Fibroblast of upper back skin (primary cell): ENCODE measurements at places on chromosomes 6 and 20.

GRCh38 chr6:36110050-36110449, 20.3 kb upstream of the MAPK13 start:
- no peak for DNase-seq

DNA sequence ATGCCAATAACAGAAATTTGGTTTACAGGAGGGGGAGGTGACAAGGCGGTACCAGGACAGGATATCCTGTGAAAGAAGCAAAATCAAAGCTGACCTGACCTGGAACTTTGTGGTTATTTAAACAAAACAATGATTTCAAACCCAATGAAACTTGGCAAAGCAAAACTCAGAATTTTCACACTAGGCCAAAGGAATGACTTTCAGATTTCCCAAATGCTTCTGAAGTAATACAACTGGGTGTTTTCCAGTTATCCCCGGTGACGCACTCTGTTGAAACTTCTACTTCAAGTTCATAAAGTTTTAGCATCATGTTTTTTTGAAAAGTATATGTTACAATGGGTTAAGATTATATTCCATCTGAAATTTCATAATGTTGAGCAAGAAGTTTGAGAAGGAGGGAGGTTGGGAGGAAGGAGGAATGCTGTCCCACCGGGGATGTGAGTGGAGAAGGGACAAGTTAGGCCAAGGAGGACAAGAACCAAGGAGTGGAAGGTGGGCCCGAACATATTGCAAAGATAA, 78.1 kb upstream of the TRAF3IP2 start:
- peak; percentile 60 for DNase-seq

GRCh38 chr6:126747728-126748540, 370.5 kb upstream of the RSPO3 start:
- peak; percentile 91 for DNase-seq

DNA sequence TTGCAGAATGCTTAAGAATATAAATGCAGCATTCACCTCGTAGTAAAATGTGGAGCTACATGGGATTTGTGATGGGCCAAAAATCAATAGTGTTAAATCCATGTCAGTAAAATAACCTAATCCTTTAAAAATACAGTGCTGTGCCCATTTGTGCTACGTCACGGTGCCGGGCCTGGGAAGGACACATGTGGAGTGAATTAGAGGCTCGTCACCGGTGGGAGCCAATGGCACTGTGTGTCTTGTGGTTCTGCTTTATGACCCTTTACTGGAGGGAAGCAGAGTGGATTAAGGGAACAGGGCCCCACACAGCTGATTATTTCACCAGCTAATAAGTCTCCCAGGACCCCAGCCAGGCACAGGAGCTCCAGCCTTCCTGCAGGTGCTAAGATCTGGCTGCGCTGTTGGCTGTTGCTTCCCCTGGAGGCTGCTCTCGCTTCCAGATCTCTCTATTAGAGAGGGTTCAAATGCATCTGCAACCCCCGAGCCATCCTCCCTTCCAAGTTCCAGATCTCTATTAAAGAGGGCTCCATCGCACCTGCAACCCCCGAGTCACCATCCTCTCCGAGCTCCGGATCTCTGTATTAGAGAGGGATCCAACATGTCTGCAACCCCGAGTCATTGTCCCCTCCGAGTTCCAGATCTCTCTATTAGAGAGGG, 405.8 kb downstream of the CDH4 start:
- no peak for DNase-seq

DNA sequence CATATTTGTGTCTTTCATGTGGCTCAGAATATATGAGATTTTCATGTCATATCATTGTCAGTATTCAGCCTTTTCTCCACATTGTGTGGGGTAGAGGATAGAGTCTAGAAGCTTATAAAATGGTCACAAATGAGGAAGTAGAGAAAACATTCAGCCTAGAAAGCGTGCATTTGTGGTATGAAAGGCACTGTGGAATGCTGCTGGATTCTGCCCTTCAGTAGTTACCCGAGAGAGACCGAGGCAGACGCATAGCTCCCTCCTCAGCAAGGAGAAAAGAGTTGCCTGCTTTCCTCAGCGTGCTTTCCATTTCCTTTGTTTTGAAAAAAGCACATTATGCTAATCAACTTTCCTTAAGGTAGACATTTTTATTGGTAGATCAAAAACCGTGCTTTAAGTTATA, 28.7 kb downstream of the MYB start:
- no peak for DNase-seq

GRCh38 chr20:22667198-22667597, 82.8 kb upstream of the FOXA2 start:
- no peak for DNase-seq

GRCh38 chr6:4973982-4974745, 29.7 kb downstream of the RPP40 start:
- DNase-seq, result peak; percentile 58

DNA sequence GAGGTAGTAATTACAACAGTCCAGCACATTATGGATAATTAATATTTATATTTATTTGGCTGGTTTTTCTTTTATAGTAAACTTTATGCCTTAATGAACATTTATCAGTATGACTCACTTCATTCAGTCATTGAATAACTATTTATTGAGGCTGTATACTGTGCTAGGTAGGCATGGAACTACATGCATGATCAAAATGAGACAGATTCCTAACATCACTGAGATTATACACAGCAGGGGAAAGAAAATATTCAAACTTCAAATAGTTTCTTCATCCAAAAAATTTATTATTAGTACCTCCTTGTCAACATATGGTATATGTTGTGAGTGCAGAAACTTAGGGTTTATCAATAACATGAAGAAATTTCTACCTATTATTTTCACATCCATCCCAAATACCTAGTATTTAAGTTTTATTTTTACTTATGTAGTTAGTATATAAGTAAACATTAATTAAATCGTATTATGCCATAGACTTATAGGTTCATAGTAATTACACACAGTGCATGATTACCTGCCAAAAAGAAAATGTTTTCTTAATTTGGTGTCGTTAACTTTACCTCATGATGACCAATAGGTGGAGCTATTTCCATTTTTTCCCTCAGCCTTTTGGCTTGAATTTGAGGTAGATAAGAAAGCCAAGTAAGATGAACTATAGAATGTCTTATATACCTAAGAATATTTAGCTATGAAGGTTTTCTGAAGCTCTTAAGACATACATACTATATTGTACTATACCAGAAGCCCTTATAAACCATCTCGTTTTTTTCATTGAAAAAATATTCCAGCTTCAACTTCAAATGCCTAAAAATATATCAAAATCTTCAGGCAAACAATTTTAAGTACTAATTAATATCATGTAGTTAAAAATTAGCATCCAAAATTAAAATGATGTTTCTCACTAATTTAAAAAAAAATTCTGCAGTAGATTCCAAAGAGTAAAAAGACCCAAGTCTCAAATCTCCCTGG, 12.5 kb upstream of the TMEM30A start:
- DNase-seq, result peak; percentile 72

DNA sequence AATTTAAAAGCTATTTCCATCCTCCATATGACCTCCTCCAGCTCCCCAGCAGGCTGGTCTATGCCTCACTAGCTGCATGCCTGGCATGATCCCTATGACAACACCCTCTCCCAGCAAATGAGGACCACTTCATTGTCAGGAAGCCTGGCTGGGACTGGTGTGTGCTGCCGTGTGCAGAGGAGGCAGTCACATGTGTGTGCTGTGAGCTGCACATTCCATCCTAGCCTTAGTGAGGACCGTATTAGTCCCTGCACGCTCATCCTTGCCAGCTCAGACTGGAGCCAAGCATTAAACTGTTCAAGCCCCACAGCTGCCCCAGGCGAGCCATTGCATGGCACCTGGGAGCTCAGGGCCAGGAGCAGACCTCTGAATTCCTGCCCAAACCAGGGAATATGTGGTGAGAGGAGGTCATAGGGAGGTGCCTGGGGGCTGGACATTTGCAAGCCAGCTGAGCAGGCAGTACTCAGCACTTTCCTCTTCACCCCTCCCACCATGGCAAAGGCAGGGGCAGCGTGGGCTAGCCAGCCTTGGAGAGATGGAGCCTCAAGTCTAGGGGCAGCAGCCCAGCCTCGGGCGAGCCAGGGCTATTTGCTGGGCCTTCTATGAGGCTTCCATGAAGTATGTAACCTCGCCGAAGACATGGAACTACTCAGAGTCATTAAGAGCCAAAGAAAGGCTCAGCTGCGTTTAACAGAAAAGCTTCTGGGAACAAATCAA, 8.7 kb upstream of the CCN5 start:
- peak; percentile 77 for DNase-seq

GRCh38 chr20:38685853-38686473, 38.3 kb upstream of the SLC32A1 start:
- peak; percentile 52 for DNase-seq

DNA sequence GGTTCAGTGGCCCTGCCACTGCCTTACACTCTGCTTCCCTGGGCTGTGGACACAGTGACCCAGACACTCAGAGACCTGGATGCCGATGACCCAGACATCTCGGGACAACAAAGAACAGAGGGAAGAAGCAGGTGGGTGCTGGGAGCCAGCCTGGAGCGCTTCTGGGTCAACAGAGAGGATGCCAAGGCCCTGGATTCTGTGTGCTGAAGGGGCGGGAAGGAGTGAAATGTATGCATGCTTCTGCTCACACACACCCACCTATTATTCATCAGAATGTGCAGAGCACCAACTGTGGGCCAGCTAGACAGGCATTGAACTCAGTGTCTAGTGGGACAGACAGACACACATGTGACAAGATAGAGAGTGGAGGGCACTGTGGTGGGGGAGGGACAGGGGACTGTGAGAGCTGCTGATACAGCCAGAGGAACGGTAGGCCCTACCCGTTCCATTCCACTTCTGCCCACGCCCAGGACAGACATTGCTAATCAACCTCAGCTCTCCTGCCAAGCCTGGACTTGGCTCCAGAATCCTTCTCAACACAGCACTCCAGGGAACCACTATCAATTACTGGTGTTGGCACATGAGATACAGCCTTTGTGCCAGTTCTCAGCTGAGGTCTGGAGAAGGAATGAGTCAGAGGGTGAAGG, 20.2 kb downstream of the KCNK15 start:
- no peak for DNase-seq

DNA sequence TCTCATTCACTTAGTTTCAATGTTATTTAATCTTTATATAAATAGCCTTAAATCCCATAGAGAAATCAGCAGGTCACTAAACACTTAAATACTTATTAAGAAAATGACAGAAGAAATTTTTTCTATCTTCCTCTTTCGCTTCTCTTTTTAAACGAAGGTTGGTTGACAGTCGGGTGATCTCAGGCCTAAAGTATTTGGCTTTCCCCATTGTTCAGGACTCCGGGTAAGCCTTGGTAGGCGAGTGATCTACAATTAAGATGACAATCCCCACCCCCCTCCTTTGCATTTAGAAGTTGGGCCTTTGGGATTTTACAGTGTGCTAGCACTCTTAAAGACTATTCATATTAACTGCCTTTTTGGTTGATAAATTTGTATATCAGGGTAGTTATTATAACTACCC, 19.7 kb upstream of the UTRN start:
- peak; percentile 84 for DNase-seq

GRCh38 chr6:56594699-56595098, 48.0 kb downstream of the DST start:
- DNase-seq, result no peak

GRCh38 chr6:127695108-127695507, 118.1 kb downstream of the C6orf58 start:
- DNase-seq, result no peak

- DNase-seq, result no peak
These were observed 224.9 kb upstream of the DTNBP1 start for GRCh38 chr6:15887491-15888461.

GRCh38 chr6:28865401-28866204, 58.2 kb downstream of the TRIM27 start:
- DNase-seq, result peak; percentile 30

DNA sequence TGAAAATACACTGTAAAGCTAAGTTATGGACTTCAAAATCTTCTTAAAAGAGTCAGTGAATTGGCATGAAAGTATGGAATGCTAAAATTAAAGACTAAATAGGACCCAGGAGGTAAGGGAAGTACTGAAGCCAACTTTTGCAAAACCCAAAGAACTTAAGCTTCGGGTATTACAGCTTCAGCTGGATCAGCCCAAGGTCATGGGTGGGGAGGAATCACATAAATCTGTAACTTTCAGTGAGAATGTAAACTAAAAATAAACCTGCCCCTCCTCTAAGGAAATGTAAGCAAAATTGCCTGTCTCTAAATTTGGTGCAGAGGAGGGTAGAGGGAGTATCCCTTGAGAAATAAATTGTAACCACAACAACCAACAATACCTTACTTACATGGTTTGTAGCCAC, 4.4 kb upstream of the MUC21 start:
- DNase-seq, result peak; percentile 50

DNA sequence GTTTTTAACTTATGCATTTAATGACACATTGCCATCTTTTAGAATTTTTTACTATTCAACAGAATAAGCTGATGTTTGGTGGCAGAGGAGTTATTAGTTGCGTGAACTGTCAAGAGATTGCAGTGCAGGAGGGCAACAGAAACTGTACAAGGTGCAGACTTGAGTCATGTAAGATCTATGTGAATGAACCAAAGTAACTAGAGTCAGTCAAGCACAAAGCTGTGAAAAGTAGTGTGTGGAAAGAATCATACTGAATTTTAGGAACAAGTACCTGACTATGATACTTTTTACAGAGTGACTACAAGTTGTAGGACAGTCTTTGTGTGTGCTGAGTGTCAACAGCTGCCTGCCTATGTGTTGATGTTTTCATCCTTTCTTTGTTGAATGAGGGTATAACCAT, 2.7 kb upstream of the C6orf163 start:
- no peak for DNase-seq

GRCh38 chr20:37526839-37527637, 638 bp downstream of the BLCAP start:
- DNase-seq, result no peak

GRCh38 chr6:44023586-44024454, 103.4 kb downstream of the MRPL14 start:
- DNase-seq, result no peak

- DNase-seq, result no peak
These were observed 74.9 kb downstream of the FOXO3 start for GRCh38 chr6:108635505-108636226.

DNA sequence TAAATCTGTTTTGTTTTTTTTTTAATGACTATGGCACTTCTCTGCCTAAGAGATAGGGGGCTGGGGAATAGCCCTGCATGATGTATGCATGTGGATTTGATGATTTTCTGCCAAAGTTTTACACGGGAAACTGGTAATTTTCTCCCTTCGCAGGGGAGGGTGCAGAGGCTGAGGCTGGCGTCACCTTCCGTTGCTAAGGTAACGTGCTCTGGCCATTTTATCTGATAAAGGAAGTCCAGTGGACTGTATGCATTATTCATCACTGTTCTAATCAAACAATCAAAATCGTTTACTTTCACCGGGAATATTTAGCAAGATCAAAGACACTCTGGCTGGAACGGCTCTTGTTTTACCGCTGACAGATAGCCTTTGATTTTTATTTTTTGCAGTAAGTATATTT, 789 bp downstream of the PHACTR1 start:
- no peak for DNase-seq
